ENCODE measurements at places on chromosomes 7 and 10. TPM values are rescaled to one million over a fixed set of nuclear protein-coding genes. Genes with fewer than 3 reads are reported as not detected.

- no peak for DNase-seq
Measured at GRCh38 chr10:13221572-13221971, 12.6 kb downstream of the UCMA start.

DNA sequence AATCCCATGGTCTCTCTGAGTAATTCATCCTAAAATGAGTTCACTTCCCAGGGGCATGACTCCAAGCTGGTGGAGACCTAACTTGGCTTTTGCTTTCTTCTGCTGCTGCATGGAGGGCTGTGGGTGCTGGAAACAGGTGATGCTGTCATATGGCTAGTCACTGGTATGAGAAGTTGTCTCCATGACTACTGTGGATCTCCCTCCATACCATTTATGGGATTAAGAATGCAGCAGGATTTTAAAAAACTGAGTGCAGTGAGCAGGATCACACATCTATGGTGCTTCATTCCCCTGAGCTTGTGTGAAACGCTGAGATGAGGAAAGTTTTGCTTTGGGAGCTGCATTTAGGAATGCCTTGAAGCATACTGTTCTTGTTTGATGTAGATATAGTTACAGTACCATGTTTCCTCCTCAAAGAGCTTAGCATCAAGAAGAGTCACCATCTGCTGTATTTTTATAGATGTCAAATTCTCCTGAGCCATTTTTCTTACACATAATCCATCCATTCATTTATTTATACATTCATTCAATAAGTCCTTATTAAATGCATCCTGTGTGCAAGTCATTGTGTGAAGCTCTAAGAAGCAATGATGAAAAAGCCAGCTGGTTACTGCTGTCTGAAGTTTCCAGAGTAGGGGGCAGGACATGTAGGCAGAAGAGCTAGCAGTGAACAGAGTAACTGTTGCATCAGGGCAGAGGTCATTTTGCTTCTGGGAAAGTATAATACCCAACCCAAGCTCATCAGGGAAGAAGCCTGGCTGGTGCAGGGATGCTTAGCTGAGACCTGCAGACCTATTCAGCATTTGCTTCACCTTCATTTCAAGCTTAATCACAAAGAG lies 534.8 kb downstream of the AUTS2 start:
- no peak for DNase-seq

DNA sequence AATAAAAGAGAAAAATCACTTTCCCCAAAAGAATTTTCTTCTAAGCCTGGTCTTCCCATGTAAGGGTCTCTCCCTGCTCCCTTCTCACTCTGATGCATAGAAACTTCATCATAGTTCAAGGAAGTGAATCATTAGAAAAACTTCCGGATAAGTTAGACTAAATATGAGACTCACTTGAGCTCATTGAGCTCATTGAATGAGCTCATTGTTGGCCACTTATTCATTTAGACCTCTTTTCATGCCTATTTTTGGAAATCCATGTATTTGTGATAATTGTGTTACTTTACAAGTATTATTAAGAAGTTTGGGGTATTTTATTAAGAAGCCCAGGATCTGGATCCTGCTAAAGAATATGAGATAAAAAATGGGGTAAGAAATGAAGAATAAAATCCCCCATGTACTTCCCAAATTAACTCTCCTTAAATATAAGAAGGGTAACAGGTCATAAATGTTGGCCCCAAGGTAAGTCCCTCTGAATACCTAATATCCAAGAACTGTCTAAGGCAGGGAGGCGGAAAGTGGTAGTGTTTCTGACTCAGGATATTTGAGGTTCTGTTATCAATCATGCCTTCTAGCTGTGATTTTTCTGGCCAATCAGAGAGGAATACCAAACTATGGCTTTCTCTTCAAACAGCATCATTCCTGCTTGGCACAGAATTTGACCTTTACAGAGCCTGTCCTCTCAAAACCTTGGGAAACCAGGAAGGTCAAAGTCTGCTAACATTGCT lies 236.5 kb upstream of the PTN start:
- no peak for DNase-seq

DNA sequence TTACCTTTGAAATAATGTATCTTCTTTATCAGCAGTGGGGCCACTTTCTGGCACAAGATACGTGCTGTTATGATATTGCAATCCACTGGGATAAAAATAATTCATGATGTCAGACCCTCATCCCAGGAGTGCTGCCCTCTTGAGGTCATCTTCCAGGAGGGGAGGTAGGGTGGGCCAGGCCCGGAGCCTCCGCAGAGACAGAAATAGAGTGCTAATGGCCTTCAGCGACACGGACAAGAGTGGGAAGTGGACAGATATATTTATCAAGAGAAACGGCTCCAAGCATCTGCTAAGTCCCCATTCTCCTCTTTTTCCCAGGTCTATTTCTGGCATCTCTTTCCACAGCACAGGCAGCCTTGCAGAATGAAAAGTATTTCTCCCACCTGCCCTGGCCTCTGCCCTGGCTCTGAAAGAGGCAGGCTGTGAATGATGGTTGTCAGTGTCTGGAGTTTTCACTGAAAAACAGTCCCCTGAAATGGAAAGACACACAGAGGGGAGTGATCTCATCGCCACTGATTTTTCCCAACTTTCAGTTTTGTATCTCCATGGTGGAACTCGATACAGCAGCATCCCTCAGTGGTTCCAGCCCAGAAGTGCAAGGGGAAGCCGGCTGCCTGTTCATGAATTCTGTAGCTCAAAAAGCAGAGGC lies 251.7 kb upstream of the MYO3A start:
- no peak for DNase-seq

DNA sequence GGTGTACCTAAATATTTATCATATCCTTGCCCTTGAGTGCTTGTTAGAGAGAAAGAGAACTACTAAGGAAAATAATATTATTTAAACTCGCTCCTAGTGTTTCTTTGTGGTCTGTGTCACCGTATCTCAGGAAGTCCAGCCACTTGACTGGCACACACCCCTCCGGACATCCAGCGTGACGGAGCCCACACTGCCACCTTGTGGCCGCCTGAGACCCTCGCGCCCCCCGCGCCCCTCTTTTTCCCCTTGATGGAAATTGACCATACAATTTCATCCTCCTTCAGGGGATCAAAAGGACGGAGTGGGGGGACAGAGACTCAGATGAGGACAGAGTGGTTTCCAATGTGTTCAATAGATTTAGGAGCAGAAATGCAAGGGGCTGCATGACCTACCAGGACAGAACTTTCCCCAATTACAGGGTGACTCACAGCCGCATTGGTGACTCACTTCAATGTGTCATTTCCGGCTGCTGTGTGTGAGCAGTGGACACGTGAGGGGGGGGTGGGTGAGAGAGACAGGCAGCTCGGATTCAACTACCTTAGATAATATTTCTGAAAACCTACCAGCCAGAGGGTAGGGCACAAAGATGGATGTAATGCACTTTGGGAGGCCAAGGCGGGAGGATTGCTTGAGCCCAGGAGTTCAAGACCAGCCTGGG lies 11.4 kb downstream of the SERPINE1 start:
- DNase-seq = peak; percentile 88

DNA sequence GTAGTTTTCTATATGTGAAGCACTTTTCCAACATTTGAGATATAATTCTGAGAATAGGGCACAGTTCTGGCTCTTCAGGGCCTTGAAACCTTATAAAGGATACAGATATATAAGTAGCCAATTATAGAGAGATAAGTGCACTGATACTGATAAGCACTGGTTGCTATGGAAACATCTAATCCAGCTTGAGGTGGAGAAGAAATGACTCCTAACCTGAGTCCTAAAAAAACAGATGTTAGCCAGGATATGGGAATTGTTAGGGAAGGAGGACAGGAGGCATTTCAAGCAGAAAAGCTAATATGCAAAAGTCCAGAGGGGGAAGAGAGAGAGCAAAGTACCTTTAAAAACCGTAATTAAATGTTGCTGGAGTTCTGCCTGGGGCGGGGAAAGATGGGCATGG lies 30.8 kb downstream of the STRIP2 start:
- no peak for DNase-seq

GRCh38 chr7:40760293-40760964 lies 625.6 kb downstream of the SUGCT start:
- no peak for DNase-seq

DNA sequence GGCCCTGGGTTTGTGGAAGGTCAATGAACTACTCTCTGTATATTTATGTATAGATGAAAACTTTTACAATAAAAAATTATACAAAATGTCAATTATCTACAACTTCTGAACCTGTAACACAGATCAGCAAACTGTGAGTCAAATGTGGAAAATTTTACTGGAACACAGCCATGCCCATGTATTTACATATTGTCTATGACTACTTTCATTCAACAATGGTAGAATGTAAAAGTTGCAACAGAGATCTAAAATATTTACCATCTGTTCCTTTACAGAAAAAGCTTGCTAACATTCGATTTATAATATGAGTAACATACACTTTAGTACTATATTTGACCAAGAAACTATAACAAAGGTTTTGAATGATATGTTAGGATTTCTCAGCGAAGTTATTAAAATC lies 481.6 kb downstream of the PARD3 start:
- DNase-seq = no peak

DNA sequence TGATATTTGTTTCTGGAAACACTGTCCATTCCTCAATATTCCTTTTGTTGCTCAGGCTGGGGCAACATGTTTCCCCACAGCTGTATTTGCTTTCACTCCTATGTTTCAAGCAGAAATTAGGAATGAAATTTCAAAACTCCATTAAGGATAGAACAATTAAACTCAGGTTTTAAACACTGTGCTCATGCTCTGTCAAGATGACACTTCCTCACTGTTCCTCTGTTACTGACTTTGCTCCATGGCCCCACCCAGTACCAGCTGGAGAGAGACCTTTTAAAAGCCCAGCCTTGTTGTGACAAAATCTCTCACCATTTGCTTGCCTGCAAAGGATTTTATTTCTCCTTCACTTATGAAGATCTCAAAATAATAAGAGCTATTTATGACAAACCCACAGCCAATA lies 197.4 kb downstream of the ELMO1 start:
- no peak for DNase-seq

DNA sequence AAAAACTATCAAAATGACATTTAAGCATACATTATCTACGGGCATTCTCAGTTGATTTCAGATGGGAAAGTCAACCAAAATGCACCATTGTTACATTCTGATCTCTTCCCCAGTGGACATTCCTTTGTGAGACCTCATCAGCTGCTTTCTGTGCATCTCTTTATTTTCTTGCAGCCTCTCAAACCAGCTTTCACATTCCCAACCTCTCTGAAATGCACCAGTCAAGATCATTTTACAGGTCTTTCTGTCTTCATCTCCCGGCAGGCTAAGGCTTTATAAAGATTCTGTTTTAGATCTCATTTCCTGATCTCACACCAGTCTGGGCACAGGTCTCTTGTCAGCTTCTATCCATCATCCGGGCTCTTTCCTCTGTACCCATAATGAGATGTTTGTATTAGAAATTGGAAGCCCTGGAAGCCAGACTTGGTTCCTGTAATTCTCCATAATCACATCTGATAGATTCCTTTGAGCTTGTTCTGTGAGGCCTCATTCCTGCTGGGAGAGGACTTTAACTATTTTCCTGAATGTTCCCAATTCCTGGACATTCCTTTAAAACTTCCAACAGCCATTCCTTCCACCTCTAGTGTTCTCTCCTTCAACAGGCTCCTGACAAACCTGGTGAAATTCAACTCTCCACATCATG lies 44.3 kb upstream of the ARL4A start:
- no peak for DNase-seq

GRCh38 chr10:6763423-6763822 lies 183.3 kb upstream of the PRKCQ start:
- no peak for DNase-seq

DNA sequence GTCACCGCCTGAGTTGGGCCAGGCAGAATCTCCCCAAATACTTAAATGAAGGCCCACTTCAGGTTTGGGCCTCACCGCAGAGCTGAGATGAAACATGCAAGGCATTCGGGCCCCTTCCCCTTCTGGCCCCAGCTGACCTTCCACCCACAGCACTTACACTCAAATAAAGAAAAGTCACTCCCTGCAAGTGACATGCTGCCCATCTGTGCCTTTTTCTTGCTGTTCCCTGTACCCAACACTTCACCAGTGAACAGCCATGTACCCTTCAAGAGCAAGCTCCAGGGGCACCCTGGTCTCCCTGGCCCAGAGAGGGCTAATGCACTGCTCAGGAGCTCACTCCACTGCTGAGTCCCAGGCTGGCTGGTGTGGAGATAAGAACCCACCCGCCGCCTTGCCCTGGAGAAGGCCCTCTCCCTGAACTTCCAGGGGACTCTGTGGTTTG lies 40.7 kb downstream of the ZCCHC24 start:
- no peak for DNase-seq

DNA sequence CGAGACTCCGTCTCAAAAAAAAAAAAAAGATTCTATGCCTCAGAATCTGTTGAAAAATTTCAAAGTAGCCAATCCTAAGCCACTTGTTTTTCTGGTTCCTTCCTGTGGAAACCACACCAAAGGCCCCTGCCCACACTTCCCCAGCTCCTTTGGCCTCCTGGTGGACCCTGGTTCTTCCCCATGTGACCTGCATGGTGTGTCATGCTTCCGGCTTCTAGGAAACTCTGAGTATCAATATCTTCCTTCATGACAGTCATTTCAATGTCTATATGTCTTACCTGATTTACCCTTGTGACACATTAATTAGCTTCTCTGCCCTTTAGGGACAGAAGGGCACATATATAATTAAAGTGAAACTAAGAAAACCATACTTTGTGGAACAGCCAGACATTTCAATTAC lies 80.4 kb upstream of the GRB10 start:
- DNase-seq = no peak

DNA sequence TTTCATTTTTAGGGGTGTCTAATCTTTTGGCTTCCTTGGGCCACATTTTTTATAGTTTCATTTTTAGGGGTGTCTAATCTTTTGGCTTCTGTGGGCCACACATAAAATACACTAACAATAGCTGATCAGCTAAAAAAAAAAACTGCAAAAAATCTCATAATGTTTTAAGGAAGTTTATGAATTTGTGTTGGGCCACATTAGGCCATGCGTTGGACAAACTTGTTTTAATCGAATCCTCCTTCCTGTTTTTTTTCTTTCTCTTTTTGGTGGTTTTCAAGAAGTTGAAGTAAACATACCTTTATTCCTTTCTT lies 37.4 kb downstream of the ZNRF2 start:
- DNase-seq = no peak

DNA sequence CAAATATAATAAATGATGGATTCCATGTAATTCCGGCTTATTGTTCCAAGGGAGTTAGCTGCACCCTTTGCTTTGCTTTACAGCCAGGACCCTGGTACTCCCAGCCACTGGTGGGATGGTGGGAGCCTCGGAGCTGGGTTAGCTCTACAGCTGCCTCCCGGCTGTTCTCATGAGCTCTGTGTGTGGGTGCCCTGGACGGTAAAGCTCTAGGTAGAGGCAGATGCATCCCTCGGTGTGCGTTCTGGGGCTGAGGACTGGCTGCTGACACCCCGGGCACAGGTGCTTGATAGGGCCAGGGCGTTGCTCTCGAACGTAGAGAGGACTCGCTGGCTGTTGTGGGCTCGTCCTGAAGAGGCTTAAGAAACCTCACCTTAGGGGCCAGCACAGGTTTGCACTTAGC lies 50.1 kb downstream of the PFKP start:
- no peak for DNase-seq

The CALCR gene
- not detected for total RNA-seq

The IFIT1 gene
- total RNA-seq = 17.0 TPM

The CARD11 gene
- total RNA-seq = 2.9 TPM

The AKR1D1 gene
- not detected for total RNA-seq

The PRR15 gene
- not detected for total RNA-seq

The MINPP1 gene
- 11.1 TPM for total RNA-seq

The DKK1 gene
- 28.2 TPM for total RNA-seq

The PTPRZ1 gene
- total RNA-seq = 16.2 TPM

The HOGA1 gene
- 3.6 TPM for total RNA-seq

The GIMAP2 gene
- 8.4 TPM for total RNA-seq

The SLC29A4 gene
- 6.3 TPM for total RNA-seq

The PKD1L1 gene
- total RNA-seq = 1.0 TPM

The MKI67 gene
- 6.9 TPM for total RNA-seq
